Stimulated activated CD4-positive, alpha-beta T cell treated with anti-CD3 and anti-CD28 coated beads, Interleukin-1b, Interleukin-23, amount 100 ng/mL, for 1 hour (primary cell): ENCODE measurements at places on chromosomes 11 and 22.

GRCh38 chr22:24695561-24696511 is 78.7 kb downstream of the PIWIL3 start:
- DNase-seq = no peak

DNA sequence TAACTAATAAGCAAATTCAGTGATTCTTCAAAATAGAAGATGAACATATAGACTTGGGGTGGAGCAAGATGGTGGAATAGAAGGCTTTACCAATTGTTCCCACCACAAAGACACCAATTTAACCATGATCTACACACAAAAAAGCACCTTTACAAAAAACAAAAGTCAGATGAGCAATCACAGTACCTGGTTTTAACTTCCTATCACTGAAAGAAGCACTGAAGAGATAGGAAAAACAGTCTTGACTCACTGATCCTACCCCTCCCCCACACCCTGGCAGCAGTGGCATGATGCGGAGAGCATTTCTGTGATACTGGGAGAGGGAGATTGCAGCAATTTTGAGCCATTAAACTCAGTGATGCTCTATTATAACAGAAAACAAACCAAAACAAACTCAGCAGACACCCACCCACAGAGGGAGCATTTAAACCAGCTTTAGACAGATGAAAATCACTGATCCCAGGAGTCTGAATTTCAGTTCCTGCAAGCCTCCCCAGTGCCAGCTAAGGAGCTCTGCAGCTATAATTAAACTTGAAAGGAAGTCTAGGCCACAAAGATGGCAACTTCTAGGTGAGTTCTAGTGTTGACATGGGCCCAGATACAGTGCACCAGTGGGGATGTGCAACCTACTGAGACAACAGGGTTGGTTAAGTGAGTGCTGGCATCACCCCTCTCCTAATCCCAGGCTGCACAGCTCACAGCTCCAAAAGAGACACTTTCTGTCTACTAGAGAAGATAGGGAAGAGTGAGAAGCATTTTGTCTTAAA is 161.8 kb upstream of the GRIA4 start:
- no peak for DNase-seq

GRCh38 chr11:76147106-76147740 is 59.1 kb downstream of the WNT11 start:
- no peak for DNase-seq

- DNase-seq = no peak
Observed at GRCh38 chr11:69697469-69697843, 6.4 kb downstream of the FGF19 start.

DNA sequence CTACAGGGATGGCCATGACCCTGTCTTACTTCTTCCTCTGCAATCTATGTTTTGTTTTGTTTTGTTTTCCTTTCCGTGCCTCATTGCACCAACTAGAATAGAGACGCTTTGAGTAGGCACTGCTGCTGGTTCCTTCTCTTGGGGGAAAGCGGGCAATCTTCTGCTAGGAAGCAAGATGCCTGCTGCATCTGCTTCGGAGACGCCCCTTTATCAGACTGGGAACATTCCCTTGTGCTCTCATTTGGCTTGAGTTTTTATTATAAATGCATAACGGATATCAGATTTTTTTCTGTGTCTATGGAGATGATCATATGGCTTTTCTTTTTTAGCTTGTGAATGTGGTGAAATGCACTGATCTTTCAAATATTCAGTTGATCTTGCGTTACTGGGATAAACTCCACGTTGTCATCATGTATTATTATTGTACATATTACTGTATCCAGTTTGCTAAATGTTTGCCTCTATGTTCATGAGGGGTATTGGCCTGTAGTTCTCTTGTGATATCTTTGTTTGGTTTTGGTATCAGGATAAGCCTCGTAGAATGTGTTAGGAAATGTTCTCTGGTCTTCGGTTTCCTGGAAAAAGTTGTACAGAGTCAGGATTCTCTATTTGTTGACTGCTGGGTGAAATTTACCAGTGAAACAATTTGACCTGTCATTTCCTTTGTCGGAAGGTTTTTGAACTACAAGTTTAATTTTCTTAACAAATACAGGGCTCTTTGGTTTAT is 23.4 kb upstream of the KRTAP5-6 start:
- DNase-seq = no peak

DNA sequence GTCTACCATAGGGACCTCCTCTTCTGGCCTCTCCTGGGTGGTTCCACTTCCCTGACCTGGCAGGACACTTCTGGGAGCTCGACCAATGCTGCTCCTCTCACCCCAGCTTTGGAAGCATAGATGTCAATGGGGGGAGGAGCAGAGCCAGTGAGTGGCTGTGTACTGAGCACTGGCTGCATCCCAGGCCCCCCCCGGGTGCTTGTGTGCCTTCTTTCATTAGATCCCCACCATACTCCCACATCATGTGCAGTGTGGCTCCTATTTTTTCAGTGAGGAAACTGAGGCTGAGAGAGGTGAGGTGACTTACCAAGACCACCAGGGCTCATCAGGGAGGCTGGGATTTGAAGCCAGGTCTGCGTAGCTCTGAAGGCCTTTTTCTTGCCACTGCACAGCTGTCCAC is 44.3 kb downstream of the LRRC32 start:
- DNase-seq = no peak

DNA sequence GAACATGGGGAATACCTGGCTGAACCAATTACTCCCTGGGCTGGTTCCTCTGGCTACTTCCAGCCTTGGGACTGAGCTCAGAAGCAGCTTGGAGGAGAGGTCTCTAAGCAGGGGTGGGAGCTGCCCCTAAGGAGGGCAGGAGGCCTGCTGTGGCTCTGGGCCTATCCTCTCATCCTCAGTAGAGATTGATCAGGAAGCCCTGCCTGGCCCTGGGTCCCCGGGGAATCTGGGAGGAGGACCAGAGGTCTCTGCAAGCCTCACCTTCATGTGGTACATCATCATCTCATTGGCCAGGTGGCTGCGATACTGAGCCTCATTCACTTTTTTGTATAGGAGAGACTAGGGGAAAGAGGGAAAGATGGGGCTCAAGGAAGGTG is 91.1 kb downstream of the PDE2A start:
- DNase-seq = no peak

DNA sequence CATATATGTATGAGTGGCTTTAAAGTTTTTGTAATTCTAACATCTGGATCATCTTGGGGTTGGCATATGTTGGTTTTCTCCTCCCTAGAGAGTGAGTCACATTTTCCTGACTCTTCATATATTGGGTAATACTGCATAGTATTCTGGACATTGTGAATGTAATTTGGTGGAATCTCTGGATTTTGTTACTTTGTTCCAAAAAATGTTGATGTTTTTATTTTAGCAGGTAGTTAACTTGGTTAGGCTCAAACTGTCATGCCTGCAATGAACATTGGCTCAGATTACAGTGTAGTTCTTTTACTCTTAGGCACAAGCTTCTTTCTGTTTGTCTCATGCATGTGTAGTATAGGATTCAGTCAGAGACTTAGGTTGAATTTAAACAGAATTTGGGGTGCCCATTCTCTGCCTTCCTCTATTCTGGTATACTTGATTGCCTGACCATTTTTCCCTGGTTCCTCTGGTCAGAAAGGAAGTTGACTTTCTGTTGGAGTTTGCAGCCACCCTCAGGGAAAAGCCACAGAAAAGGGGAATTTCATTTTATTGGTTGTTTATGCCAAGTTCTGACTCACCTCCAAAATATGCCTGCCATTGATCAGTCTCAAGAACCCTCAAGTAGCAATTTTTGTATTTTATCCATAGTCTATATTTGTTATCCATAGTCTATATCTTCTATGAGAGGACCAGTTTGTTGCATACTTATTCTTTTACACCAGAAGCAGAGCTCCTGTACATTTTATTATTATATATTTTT is 151.7 kb downstream of the UVRAG start:
- no peak for DNase-seq

- no peak for DNase-seq
Observed at GRCh38 chr22:42317008-42317407, 46.6 kb upstream of the TCF20 start.

DNA sequence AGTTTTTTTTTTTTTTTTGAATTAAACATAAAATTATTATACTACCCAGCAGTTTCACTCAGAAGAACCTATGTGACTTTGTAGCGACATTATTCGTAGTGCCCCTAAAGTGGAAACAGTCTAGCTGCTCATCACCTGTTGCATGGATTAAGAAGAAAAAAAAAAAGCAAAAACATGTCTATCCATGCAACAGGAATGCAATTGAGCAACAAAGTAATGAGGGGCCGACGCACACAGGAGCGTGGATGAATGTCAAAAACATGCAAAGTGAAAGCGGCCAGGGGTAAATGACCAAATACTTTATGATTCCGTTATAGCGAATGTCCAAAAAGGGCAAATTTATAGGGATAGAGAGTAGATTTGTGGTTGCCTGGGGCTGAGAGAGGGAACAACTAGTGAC is 16.3 kb downstream of the MYO18B start:
- DNase-seq = no peak

DNA sequence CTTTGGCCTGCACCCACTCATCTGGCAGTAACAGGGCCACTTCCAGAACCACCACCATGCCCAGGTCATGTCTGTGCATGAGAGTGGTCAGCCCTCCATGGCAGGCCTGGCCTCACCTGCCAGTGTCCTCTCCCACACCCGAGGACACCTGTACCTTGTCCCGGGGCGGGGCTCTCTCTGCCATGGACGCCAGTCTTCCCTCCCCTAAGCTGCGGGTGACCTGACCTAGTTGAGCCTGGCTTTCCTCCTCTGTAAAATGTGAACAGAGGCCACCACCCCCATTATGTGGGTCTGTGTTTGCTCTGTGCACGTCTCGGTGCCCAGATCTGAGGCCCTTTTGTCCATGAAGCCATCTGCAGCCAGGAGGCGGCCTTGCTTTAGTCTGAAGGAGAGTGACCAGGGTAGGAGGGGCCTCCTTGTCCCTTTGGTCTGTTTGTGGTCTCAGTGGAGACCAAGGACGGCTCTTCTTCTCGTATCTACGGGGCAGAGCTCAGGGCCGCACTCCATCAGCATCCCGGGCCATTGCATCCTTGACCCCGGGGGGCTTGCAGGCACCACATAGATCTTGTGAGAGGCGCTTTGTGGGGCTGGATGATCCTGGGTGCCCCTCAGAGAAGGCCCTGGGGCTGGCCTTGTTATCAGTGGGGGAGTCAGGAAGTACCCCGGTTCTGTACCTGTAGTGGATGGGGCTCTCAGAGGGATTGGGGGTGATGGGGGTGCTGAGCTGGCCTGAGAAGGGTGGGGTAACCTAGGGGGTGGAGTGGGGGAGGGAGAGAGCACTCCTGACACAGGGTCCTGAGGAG is 121.6 kb downstream of the KCNQ1 start:
- no peak for DNase-seq

DNA sequence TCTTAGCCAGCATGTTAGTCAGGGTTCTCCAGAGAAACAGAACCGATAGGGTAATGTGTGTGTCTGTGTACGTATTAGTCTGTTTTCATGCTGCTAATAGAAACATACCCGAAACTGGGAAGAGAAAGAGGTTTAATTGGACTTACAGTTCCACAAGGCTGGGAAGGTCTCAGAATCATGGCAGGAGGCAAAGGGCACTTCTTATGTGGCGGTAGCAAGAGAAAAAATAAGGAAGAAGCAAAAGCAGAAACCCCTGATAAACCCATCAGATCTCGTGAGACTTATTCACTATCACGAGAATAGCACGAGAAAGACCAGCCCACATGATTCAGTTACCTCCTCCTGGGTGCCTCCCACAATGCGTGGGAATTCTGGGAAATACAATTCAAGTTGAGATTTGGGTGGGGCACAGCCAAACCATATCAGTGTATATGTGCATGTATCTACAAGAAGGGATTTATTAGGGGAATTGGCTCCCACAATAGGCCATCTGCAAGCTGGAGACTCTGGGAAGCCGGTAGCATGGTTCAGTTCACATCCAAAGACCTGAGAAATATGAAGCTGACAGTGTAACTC is 173.7 kb upstream of the NECTIN1 start:
- DNase-seq = no peak
